Stimulated activated CD8-positive, alpha-beta memory T cell treated with anti-CD3 and anti-CD28 coated beads, Interleukin-4, amount 100 ng/mL, for 1 hour (primary cell): ENCODE measurements at places on chromosomes 5 and 9.

DNA sequence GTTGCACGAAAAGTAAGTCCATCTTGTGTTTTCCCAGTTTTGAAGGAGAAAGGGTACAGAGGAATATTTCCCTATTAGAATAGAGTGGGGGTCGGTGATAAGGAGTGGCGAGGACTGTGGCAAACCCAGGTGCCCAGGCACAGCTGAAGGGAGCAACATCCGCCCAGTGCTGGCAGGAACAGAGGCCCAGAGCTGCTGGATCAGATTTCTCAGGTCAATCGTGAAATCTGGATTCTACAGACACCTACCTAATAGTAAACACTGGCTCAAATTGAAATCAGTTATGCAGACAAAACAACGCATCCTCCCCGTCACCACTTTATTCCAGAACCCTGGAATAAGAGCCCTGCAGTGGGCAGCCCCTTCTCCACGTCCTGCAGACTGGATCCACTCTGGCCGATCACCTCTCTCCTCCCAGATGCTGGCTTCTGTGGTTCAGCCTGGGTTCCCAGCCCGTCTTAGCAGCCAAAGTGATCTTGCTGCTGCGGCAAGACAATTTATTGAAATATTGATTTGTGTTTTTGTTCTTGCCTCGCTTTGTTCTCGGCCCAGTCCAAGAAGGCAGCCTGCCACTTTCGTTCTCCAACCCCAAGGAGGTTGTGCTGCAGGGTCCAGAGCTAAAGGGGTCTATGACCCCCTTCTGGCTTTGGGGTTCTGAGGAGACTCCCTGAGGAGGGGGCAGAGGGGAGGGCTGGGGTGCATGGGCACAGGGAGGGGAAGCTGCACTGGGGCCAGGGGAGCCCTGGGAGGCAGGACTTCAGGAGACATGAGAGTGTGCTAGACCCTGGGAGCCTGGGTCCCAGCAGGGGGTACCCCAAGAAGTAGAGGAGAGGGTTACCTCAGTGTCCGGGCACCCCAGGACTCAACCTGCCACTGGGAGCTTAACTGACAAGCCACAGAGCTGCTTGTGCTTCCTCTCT, 103.3 kb downstream of the ZNF354C start:
- DNase-seq: no peak

- DNase-seq: no peak
Measured at GRCh38 chr5:137646761-137647160, 89.1 kb downstream of the KLHL3 start.

- DNase-seq: no peak
Measured at GRCh38 chr5:157908459-157908858, 49.5 kb upstream of the CLINT1 start.

GRCh38 chr9:110615498-110615897, 36.0 kb upstream of the SVEP1 start:
- DNase-seq: no peak

DNA sequence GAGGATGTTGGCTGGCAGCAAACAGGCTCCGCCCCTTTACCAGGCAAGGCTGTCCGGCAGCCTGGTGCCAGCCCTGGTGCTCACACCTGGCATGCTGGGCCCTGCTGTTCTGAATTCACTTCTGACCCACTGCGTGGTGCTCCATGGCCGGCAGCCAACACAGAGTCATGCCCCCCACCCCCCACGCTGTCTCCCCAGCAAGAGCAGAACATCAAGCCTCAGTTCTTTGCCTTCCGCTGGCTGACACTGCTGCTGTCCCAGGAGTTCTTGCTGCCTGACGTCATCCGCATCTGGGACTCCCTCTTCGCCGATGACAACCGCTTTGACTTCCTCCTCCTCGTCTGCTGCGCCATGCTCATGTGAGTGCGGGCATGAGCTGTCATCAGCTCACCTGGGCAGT, 12.6 kb upstream of the ENDOG start:
- no peak for DNase-seq

GRCh38 chr9:90996154-90997065, 194.8 kb downstream of the SYK start:
- DNase-seq: no peak

GRCh38 chr9:35665471-35665818, 450 bp upstream of the ARHGEF39 start:
- DNase-seq: no peak

GRCh38 chr5:135738564-135738875, 95.9 kb upstream of the SLC25A48 start:
- no peak for DNase-seq

- DNase-seq: no peak
Measured at GRCh38 chr5:157371655-157372471, 88.2 kb upstream of the NIPAL4 start.

DNA sequence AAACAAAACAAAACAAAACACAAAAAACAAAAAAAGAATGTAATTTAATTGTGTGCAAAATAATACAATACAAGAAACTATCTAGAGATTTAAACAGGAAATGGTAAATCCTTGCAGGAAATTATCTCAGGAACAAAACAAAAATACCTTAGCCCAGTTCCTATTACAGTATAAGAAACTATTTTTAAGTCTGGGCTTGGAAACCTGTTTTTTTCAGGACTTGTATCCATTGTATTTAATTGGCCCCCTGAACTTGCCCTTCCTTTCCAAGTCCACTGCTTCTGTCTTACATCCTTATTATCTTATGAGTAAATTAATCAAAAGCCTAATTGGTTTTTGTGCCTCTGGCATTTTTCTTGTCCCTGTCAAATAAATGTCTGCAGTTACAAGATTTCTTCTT, 48.5 kb downstream of the ST8SIA4 start:
- DNase-seq: no peak

GRCh38 chr9:87195306-87195705, 248.0 kb upstream of the GAS1 start:
- DNase-seq: no peak

GRCh38 chr5:80082731-80083100, 47.6 kb downstream of the THBS4 start:
- no peak for DNase-seq

- no peak for DNase-seq
Measured at GRCh38 chr5:5350101-5350500, 72.4 kb upstream of the ICE1 start.

DNA sequence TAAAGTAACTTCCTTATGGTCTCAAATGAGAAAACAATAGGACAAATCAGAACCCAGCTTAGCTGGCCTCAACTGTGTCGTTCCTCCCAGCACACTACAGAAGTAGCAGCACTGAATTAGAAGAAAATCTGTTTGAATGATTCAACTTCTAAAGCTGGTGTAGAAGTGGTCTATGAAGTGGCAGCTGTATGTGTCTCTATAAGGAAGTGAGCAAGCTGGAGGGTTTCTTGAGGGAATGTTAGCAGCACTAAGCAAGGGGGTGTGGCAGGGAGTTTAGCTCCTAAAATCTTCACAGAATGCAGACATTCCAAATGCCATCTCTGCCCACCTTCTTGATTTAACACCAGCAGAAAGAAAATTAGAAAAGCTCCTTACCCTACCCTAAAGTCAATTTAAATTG, 4.1 kb downstream of the KLF9 start:
- DNase-seq: no peak

DNA sequence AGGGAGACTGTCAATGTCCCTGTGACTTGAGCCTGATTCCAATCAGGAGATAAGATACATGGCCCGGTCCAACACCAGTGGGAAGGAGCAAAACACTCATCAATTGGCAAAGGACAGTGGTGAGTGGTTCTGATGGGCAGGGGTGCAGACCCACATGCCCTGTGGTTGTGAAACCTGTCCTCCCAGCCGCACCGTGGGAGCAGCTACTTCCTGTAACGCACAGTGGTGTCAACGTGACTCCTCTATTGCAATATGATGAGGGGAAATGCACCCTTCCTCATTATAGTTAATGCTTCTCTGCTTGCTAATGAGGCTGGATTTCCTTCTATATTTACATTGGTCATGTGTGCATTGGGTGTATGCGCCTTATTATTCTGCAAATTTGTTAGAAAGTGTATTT, 223.0 kb downstream of the IRX1 start:
- no peak for DNase-seq

DNA sequence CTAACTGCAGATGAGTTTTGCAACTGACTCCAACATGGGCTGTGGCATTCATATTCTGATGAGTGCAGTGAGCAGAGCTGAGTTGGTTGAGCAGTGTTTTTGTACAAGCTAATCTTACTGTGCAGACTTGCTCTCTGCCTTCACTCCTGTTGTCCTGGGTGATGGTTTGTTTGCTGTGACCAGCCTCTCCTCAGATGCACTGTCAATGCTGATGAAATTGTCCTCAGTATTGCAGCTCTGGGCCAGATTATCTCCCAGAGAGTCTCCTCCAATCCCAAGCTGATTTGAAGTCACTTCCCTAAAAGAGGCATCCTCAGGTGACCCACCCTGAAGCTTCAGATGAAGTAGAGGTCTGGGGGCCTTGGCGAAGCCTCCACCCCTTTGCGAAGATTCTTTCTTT, 581.8 kb downstream of the ACTL7B start:
- DNase-seq: no peak

DNA sequence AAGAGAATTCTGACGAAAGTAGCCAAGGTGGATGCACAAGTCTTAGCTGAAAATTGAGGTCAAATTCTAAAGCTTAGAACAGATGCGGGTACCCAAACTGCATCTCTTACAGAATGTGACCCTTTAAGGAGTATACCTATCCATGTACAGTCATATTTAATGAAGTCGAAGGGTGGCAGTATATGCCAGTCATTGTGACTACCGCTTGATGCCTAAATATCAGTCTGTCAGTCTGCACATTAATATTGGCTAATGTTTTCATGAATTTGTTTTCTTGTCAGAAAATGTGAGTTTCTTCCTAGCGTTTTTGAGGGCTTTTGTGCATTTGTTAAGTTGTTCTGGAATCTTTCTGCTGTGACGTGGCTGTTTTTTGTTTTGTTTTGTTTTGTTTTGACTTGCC, 264.5 kb upstream of the ELAVL2 start:
- DNase-seq: no peak

DNA sequence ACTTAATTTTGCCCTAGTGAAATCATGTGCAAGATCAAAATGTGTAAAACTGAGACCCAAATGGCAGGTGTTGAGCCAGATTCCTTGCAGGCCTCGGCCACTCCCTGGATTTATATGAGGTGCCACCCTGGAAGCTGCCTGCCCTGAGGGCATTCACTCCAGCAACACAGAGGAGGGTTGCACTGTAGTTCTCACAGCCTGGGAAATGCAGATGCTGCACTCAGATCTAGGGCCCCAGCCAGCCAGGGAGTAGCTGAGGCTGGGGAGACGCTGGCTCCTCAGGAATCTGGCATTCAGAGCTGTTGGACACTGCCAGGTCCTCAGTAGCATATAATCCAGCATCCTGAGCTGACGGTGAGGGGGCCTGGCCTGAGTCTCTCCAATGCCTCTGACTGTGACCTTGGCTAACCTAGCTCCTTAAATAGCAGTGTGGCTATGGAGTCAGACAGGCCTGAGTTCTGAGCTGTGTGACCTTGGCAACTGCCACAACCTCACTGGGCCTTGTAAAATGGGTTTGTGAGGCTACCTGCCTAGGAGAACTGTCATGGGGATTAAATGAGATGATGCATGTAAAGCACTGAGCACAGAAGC, 8.7 kb downstream of the KCNMB1 start:
- DNase-seq: no peak

DNA sequence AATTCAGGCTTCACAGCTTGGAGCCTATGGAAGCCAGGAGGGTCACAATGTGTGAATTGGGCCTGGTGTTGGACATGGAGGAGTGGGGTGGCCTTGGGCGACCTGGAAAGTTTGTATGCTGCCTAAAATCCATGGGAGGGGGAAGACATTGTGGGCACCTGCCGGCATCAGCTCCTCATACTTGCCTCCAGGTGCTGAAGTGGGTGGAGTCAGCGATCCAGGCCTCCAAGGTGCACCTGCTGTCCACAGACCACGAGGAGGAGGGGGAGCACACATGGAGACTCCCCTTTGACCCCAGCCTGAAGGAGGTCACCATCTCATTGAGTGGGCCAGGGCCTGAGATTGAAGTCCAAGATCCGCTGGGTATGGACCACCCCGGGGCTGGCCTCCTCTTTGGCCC, 29.1 kb downstream of the HMCN2 start:
- DNase-seq: no peak

DNA sequence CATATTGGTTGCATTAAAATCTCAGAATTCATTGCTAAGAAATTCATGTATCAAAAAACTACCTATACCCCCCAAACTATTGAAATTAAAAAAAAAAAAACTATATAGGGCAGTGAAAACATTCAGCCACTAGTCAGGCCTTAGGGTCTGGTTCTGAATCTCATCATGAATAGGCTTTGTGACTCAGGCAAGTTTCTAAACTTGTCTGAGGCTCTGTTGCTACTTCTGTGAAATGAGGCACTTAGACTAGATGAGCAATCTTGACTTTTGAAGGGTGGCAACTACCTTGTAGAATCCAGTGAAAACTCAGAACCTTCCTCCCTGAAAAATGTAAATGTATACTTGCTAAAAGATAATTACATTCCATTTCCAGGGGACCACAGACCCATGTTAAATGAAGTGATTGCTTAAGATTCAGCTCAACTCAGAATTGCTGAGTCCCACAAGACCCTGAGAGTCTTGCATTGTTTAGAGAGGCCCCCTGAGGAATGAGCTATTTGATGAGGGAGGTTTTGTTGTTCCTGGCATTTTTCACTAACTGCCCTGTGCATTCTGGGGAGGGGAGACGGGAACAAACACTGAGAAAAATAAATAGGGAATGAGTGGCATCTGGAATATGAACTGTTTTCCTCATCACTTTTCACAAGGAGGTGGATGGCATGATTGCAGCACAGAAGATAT, 29.5 kb downstream of the RAI14 start:
- no peak for DNase-seq

DNA sequence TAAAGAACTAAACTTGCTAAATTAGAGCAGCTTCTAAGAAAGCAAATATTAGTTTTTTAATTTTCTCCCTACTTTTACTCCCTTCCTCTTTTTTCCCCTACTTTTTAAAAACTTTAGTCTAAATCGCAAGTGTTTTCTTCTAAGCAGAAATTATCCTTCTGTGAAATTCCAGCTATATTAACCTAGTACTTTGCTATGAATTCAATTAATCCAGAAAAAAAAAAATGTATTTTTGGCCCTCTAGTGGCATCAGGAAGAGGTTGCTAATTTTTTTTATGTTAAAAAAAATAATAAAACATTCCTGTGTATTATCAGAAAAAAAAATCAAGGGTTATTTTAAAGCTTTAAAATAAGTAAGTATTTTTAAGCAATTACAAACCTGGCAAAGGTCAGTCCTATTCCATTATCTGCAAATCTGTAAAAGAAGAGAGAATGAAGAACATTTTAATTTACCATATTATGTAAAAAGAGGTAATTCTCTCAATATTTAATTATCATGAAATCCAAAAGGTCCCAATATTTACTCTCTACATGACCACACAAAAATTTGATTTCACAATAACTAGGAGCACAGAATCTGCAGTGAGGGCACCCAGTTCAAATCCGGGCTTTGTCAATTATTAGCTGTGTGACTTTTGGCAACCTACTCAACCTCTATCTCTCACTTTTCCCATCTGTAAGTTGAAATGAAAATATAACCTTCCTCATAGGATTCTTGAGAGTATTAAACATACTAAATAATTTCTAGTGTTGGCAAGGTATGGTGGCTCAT, 52.0 kb downstream of the CEMIP2 start:
- DNase-seq: no peak
